ENCODE measurements at places on chromosomes 7 and 10.

DNA sequence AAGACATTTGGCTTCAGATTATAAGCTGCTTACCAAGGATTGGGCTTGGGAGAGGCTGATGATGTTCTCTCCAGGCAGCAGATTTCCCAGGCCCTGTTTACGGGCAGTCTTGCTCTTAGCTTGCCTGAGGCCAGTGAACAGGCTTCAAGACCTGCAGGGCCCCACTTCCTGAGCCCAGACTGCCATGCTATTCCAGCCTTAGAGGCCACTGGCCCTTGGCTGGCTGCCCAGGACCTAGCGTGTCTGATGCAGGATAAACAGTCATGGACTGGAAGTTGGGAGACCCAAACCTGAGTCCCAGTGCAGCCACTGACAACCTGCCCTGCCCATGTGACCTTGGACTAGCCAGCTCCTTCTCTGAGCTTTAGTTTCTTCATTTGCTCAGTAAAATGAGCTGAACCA lies 2.9 kb downstream of the PRXL2A start:
- no peak for DNase-seq

DNA sequence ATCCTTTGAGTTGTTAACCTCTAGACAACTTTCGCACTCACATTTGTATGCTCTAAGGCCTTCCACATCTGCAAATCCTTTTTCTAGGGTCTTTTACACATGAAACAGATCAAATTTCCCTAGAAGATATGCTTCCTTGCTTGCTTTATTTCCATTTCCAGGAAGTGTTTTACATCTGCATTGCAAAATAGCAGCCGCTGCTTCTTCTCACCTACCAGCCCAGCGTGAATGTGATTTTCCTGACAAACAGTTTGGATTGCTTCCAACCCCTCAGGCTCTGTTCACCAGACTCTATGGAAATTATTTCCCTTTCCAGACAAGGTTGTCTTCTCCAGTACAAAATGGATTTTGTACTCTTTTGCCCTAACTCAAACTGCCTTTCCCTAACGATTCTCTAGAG lies 50.9 kb upstream of the PAPSS2 start:
- no peak for DNase-seq

DNA sequence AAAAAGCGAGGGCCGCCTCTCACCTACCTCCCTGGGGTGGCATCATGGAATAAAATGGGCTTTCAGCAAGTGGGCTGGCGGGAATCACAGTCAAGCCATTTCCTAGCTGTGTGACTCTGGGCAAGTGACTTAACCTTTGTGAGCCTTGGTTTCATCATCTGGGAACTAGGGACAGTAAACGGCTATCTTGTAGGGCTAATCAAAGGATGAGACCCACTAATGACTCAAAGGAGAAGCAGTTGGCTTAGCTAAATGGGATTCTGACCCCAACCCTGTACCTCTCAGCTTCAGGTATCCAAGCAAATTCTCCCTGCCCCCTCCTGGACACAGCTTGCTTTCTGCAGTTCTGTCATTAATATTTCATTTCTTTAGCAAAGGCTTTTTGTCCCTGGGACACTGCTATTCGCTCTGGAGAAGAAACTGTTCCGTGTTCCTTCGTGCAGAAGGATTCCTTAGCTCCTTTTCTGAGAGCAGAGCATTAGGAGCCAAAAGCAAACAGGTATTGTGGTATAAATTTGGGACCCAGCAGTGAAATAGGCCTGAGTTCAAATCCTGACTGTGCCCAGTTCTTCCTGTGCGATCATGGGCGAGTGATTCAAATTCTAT lies 25.9 kb downstream of the TRIM8 start:
- no peak for DNase-seq

DNA sequence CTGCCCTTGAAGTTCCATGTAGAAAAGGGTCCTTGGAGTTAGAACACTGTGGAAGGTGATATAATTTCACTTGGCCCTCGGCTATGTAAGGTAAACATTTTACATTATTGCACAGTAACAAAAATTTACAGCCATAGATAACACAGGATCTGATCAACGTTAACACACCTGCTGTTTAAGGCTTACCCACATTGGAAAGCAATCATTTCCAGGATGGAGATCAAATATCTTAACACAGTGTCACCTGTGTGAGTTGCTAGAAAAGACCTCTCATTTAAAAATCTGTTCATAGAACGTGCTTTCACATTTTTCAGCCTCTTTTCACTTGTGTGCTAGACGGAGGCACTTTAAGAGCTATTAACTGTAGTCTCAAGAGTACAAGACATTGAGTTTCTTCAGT lies 1.9 kb downstream of the TMEM229A start:
- DNase-seq, result no peak

DNA sequence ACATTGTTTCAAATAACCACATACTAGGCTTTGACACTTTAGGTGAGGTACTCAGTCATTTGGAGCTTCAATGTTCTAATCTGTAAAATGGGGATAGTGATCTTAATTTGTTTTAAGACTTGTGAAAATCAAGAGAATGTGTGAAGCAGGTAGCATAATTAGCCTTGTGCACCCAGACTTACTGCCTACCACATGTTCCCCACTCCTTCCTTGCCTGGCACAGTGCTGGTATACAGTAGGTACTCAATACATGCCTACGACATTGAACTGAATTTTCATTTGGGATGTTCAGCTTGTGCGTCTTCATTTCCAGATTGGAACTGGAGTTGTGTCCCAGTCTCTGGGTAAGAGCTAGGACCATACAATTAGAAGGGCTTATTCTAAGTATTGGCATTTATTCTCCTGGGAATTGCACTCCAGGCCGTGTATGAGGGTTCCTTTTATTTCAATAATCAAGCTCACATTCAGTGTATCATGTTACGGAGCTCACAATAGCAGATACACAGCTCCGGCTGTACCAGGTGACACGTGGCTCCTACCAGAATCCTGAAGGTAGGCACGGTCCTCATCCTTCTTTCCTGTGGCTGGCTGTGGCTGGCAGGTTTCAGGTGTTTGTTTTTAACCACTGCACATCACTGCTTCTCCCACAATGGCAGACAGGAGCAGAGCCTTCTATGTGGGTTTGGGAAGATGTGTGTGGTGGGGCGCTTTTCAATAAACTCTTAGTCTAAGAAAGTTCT lies 109.4 kb upstream of the PDCD4 start:
- DNase-seq, result no peak

GRCh38 chr7:137454246-137454724 lies 110.8 kb upstream of the PTN start:
- DNase-seq, result peak; percentile 30

GRCh38 chr10:62305813-62306212 lies 37.2 kb upstream of the RTKN2 start:
- no peak for DNase-seq
